ENCODE measurements at places on chromosomes 7 and 10. TPM values are rescaled to one million over a fixed set of nuclear protein-coding genes. Genes with fewer than 3 reads are reported as not detected.

Gene CFAP69
- 3.6 TPM for total RNA-seq

Gene BAIAP2L1
- 0.71 TPM for total RNA-seq

Gene TUBB8
- total RNA-seq = not detected

Gene PALD1
- 5.6 TPM for total RNA-seq

Gene BCL7B
- 83.5 TPM for total RNA-seq

Gene EGR2
- total RNA-seq = 4.7 TPM

Gene NOS3
- 80.4 TPM for total RNA-seq

Gene ARMS2
- total RNA-seq = not detected

Gene AGR2
- total RNA-seq = not detected

Gene CNTNAP2
- not detected for total RNA-seq

Gene EPHB4
- total RNA-seq = 29.6 TPM

Gene SLC26A3
- not detected for total RNA-seq

Gene MYH16
- total RNA-seq = not detected

Gene TFAM
- total RNA-seq = 29.1 TPM

Gene MAT1A
- not detected for total RNA-seq

Gene ALDH18A1
- total RNA-seq = 29.8 TPM

Gene FOXI2
- 0.06 TPM for total RNA-seq

Gene CLIP2
- total RNA-seq = 7.2 TPM

Gene HTRA1
- total RNA-seq = 45.0 TPM

Gene INMT
- 180 TPM for total RNA-seq

Gene ANKRD2
- 16.6 TPM for total RNA-seq

Gene LRRC18
- not detected for total RNA-seq

Gene KCNMA1
- total RNA-seq = 3.2 TPM
